ENCODE measurements at places on chromosomes 5 and 9.

DNA sequence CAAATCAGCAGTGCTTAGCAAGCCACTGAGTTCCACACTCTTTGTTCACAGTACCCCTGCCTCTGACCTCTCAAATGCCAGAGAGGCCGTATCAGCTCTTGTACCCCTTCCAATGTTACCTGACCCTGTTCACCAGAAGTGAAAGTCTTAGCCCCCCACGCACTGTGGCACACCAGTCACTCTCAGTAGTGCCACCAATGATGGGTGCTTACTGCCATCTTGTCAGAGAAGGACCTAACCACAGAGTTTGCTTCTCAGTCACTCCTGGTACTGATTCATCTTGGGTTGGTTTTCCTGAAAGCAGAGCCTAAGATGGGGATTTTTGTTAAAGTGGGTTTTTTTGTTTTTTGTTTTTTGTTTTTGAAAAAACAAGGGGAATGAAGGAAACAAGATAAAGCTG lies 28.8 kb upstream of the PANK3 start:
- no peak for DNase-seq

- no peak for DNase-seq
These were observed 40.9 kb downstream of the TRIO start for GRCh38 chr5:14184082-14184481.

GRCh38 chr9:120904978-120905301 lies 21.7 kb downstream of the TRAF1 start:
- no peak for DNase-seq

DNA sequence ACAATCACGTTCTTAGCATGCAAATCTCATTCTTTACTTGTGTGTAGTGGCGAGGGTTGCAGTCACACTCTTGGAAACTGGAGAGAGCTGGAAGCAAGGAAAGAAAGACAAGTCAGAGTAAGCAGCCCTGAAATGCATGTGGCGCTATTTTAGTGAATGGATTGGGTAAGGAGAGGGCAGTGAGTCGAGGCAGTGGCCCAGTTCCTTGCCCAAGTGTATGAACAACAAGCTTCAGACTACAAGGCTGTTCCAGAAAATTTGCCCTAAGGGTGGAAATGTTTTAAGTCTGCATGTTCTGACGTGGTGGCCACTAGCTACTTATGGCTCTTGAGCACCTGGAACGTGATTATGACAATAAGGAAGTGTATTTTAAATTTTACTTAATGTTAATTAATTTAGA lies 59.4 kb upstream of the PTPN3 start:
- DNase-seq = no peak

- DNase-seq = no peak
These were observed 45.3 kb downstream of the SLC36A1 start for GRCh38 chr5:151492729-151493128.

GRCh38 chr5:142839711-142840346 lies 69.7 kb downstream of the ARHGAP26 start:
- no peak for DNase-seq

DNA sequence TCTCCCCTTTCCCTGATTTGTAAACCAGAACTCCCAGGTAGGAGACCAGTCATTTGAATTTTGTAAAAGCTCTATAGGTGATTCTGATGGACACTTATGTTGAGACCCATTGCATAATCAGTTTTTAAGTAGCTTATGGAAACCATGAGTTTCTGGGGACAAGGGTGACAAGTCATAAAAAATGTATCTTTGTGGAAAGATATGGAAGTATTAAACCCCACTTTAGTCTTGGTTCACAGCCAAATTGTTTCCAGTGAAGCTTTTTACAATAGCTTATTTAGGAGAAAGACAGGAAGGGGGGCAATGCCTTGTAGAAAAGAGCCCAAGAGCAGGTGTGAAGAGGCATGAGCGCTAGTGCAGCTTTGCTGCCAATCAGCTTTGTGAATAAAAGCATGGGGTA lies 453 bp upstream of the CCL28 start:
- DNase-seq = no peak

DNA sequence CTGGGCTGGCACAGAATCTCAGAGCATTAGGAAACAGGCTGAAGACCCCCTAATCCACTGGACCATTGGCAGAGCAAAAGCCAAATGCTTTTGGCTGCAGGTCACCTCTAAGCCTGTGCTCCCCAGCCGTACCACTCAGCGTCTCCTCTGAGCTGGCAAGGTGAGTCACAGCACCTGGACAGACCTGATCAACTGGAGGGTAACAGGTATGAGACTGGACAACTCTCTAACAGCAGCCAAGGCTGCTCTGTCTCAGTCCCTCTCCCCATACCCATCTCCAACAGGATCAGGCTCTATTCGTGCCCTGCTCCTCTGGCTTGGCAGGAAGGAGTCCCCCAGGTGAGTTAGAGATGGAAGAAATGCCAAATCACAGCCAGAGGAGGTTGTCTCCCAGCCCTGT lies 4.7 kb downstream of the GOLGA2 start:
- DNase-seq = no peak

DNA sequence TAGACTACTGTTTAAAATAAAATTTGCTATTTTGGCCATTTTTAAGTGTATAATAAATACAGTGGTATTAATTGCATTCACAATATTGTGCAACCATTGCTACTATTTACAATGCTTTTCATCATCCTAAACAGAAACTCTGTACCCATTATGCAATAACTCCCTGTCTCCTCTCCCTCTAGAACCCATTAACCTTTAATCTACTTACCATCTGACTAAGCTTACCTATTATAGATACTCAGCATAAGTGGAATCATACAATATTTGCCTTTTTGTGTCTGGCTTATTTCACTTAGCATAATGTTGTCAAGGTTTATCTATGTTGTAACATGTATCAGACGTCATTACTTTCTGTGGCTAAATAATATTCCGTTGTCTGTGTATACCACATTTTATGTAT lies 25.9 kb downstream of the CD14 start:
- DNase-seq = no peak

- DNase-seq = no peak
These were observed 102.8 kb downstream of the ARL15 start for GRCh38 chr5:54207566-54207965.

DNA sequence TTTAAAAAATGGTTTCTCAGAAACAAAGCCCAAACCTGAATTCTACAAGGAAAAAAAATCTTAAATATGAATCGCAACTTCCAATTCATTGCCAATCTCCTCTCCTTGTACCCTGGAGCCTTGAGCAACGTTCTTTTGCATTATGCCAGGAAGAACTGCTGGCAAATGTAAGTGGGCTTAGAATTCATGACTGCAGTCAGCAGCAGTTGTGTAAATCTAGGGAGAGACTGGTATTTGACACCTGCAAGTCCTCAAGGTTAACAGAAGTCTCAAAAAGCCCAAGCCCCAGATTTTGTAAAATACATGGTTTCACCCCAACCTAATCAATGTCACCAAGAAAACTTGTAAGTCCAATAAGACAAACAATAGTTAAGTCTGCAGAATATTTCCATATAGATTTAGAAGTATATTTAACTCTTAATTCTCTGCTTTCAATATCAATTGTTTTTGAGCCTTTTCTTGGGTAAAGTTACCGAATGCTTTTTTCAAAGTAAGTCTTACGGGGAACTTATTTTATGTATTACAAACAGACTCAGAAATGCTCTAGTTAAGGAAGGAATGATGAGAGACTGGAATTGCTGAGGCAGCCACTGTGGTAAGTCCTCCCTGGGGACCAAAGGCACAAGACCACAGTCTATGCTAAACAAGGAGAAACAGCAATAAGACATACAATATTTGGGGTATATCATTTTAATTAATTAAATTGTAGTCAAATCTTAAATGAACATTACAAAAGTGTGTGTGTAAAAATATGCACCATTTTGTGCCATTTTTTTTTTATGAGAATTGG lies 31.3 kb downstream of the ELL2 start:
- DNase-seq = no peak

DNA sequence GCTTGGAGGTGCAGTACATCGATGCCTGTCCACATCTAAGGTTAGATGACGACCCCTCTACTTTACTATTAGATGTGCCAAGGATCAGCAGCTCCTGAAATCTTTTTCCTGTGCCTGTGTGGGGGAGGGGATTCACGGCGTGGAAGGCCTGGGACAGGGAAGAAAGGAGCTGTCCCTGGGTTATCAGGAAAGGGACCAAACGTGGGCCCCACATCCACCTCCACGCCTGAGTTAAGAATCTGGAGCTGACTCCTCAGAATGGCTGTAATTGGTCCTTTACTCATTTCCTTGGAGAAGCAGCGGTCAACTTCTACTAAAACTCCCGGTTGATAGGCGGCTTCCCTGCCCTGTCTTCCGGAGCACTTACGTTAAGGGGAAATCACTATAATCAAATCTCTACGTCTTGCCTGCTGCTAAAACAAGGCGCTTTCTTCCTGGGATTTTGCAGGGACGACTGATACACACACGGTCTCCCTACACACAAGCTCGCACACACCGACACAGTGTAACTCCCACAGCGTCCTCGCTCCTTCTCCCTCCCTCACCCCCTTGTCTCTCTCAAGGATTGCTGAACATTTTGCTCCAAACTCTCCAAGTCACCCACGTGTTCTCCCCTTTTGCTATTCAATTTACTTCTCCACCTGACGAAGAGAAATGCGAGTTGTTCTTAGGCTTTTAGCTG lies 1.4 kb downstream of the PDE4D start:
- no peak for DNase-seq

DNA sequence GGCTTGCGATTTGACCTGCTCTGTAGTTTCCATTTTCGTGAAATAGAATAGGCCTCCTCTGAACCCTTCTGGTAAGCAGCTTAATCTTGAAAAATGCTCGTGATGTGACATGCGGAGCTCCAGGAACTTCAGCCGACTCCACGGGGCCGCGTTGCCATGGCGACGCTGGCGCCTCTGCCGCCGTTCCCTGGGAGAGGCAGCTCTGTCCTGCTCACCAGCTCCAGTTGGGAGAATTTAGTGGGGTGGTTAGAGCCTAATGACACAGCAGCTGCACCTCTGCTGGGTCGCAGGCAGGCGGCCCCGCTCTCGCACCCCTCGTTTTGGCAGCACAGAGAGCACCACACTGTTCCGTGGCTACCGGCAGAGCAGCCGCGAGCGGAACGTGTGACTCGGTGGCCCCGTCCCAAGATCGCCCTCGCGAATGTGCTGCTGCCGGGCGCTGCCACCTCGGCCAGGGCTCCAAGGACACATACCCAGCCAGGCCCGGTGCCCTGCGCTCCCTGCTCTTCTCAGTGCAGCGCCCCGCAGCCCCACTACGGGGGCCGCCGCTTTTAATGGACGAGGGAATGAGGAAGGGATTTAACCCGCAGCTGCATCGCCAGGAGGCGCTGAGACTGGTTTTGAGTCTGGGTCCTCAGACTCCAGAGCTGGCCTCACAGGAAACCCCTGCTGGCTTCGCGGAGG lies 131.2 kb upstream of the LMX1B start:
- DNase-seq = peak; percentile 3

GRCh38 chr5:126544087-126544740 lies 50.8 kb downstream of the ALDH7A1 start:
- DNase-seq = peak; percentile 49

Data from NCI-H2081 (cell line).